ENCODE measurements at places on chromosomes 16 and 17.

DNA sequence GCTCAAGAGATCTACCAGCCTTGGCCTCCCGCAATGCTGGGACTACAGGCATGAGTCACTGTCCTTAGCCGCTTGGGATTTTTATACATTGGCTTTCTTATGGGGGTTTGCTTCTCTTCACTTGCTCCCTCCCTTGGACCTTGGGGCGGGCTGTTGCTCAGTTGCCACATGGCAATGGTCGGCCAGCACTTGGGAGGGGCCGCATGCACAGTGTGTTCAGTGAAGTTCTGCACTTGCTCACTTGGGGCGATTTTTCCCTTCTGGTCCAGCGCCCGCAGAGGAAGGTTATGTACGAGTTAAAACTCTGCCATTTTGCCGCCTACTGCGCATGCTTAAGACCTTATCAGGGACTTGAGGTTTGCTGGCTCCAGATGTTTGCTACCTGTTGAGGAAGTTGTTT, 1367.6 kb upstream of the CDH8 start:
- DNase-seq: no peak

GRCh38 chr17:18987230-18987610, 17.3 kb downstream of the FAM83G start:
- no peak for DNase-seq

DNA sequence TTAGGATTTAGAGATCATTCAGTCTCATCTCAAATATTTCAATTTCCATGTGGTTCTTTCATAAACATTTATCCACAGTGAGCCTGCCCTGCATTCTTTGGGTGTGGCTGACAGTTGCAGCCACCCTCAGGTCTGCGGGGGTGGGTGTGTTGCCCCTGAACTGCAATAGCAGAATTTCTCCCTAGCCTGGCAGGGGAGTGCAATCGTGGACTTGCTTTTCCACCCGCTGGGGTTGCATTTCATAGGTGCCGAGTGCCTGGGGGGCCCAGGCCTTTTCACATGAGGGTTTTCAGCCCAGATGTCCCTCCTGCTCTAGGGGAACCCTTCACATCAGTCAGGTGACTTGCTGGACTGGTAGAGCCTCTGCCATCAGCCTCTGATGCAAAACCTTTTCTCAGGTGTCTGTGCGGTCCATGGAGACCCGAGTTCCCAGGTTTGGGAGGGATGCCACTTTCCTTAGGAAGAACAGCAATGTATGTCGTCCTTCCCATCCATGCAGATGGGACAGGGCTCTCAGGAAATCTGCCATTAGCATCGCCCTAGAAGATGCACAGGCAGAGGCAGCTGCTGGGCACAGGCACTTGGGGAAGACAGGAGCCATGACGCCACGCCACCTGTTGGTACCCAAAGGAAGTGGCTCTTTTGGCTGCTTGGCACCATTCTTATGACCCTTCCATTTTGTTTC, 2.4 kb upstream of the USP36 start:
- no peak for DNase-seq

DNA sequence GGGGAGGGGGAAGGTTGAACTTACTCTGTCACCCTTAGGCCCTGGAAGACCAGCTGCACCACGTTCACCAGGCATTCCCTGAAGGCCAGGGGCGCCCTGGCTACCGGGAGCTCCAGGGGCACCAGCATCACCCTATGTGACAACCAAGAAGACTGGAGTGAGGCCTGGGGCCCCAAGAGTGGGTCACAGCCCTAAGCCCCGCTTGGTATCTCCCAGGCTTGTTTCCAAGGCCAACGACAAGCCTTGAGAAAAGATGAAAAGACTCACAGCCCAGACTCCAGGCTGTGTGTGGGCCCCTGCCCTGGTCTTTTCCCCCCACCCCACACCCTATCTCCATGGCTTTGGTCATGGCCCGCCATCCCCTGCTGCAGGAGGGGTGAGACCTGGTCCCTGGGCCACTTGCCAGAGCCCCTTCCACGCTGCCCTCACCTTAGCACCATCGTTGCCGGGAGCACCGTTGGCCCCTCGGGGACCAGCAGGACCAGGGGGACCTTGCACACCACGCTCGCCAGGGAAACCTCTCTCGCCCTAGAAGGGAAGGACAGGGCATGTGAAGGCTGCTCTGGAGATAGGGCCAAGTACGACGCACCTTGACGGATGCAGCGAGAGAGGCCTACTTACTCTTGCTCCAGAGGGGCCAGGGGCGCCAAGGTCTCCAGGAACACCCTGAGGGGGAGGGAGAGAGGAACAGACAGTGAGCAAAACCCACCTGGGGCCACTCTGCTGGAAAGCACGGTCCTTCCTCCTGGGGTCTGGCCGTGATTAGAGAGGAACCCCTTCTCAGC, 9.9 kb downstream of the COL1A1 start:
- no peak for DNase-seq

DNA sequence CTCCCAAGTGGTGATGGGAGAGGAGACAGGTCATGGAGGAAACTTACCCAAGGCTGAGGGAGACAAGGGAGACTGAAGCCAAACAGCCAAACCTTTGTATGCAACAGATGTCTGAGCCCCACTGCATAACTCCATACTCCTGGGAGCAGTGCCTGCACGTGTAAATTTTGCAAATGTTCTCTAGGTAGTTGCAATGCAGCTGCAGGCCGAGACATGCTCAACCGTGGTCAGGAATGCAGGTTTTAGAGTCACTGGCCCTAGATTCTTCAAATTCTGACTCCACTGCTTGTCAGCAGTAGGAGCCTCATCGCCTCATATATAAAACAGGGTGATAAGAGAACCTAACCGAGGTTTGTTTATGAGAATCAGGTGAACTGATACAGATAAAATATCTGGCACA, 11.5 kb downstream of the DYNLRB2 start:
- DNase-seq: no peak

GRCh38 chr17:19322861-19323260, 39.7 kb downstream of the B9D1 start:
- DNase-seq: no peak

DNA sequence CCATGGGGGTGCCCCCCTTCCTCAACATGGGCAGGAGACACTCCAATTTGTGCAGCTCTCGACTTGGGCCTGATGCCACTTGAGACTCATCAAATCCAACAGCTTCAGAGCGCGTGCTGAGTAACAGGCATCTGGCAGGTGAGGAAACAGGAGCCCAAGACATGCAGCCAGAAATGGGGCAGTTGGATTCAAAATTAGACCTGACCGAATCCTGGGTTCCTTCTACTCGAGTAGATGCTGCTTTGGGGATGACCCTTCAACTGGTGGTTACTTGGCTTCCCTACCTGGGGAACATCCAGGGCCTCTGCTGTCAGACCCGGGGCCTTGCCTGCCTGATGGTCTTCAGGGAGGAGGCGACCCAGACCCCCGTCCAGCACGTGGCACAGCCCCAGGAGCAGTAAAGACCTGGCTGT, 488 bp upstream of the NTN3 start:
- no peak for DNase-seq

GRCh38 chr16:28003923-28004322, 59.6 kb downstream of the GSG1L start:
- DNase-seq: no peak

- no peak for DNase-seq
These were observed 21.4 kb downstream of the UNC13D start for GRCh38 chr17:75822800-75823166.

- DNase-seq: no peak
These were observed 439.8 kb upstream of the DYNLRB2 start for GRCh38 chr16:80100846-80101451.

- DNase-seq: no peak
These were observed 429.0 kb upstream of the CDH5 start for GRCh38 chr16:65937455-65937854.

GRCh38 chr16:4319454-4320421, 3.9 kb downstream of the GLIS2 start:
- no peak for DNase-seq

- no peak for DNase-seq
These were observed 229.0 kb downstream of the CPPED1 start for GRCh38 chr16:12574721-12575120.

DNA sequence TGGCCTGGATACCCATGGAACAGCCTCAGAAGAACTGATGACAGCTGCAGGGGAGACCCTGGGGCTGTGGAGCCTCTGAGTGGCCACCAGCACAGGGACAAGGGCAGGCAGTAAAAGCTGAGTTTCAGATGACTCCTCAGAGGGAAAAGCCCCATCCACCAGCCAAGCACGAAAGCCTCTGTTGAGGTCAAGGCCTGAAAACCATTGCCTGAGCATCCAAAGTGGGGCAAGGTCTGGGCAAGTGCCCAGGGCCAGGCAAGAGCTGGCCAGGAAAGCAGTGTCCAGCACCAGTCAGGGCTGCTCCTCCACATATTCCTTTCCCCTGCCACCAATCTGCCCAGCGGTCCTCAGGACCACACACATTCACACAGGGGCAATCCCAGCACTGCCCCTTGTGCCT, 16.4 kb downstream of the ATP6V0D1 start:
- no peak for DNase-seq

- DNase-seq: no peak
These were observed 4.2 kb upstream of the MRM1 start for GRCh38 chr17:36597226-36597625.

DNA sequence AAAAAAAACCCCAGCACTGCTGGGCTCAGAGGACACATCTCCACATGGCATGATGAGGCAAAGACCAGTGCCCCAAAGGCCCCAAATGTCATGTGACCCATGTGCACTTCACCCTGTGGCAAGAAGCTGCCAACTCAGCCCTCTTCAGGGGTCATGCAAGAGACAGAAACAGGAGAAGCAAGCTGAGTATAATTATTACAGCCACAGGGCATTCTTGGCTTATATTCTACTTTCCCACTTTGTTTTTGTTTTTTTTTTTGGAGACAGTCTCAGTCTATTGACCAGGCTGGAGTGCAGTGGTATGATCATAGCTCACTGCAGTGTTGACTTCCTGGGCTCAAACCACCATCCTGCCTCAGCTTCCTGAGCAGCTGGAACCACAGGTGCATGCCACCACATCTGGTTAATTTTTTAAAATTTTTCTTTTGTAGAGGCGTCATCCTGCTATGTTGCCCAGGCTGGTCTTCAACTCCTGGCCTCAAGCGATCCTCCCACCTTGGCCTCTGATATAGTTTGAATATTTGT, 32.7 kb upstream of the LITAF start:
- DNase-seq: no peak

- no peak for DNase-seq
These were observed 17.7 kb upstream of the CDH15 start for GRCh38 chr16:89153848-89154271.

DNA sequence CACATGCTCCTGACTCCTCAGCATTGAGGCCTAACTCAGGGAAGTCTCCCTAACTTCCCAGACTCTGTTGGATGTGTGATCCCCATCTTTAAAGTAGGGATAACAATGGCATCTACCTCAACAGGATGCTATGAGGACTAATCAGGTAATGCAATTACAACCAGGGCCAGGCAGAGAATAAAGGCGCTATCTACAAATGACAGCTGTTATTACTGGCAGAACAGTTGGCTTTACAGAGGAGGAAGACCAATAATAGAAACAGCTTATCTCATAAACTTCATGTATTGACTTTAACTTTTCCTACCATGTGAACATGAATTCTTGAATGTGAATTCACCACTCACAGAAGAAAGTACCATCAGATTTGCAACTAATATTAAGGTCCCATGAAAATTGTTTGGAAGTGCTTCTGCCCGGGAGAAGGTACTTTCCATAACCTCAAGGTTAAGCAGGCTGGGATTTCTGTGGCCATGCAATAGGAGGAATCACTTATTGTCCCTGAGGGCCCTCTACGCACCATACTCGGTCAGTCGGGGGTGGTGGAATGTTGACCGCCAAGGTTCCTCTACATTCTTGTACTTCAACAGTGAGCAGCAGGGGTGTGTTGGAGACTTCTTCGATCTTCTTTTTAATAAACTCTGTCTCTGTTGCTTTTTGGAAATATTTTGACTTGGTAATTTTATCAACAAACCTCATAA, 22.6 kb upstream of the ERN1 start:
- no peak for DNase-seq

- no peak for DNase-seq
These were observed 6.1 kb downstream of the DRC3 start for GRCh38 chr17:17978481-17979424.
